ENCODE measurements at places on chromosomes 7 and 10.

- no peak for DNase-seq
Measured at GRCh38 chr10:74292871-74293427, 141.9 kb downstream of the ADK start.

DNA sequence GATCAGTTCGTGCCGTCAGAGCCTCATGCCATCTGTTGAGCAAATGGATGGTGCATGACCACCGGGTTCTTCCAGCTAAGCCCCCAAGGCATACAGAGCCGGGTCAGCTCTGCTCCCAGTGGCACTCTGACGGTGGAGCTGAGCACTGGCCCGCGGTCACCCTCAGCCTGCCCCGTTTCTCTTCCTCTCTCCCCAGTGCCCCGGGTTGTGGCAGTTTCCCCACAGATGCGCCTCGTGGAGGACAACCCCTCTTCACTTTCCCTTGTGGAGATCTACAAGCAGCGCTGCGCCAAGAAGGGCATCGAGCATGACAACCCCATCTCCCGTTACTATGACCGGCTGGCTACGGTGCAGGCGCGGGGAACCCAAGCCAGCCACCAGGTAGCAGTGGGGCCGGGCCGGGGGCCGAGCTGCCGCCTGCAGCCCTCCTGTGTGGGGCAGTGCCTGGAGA lies 129.9 kb downstream of the TRRAP start:
- peak; percentile 73 for DNase-seq

- no peak for DNase-seq
Measured at GRCh38 chr10:112716924-112717413, 233.1 kb upstream of the TCF7L2 start.

DNA sequence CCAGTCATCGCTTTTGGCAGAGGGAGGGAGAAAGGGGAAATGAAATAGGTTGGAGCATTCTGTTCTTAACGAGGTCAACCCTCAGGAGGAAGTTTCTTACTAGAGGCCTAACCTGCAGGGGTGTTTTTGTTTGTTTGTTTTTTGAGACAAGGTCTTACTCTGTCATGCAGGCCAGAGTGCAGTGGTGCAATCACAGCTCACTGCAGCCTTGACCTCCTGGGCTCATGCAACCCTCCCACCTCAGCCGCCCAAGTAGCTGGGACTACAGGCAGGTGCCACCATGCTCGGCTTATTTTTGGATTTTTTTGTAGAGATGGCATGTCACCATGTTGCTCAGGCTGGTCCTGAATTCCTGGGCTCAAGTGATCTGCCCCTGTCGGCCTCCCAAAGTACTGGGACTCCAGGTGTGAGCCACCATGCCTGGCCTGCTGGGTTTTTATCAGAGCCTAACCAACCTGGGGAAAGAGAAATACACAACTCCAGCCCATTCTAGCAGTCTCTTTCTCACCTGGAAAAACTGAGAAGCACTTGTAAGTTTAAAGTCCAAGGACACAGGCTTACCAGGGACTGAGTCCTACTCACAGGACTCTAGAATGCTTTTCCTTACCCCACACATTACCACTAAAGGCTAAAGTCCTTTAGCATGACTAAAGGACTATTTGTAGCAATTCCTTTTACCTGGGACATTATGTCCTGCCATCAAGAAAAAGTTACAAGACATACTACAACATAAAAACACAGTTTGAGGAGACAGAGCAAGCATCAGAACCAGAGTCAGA lies 101.0 kb upstream of the EGFR start:
- no peak for DNase-seq

GRCh38 chr7:17274551-17275245 lies 23.8 kb upstream of the AHR start:
- DNase-seq: no peak

- peak; percentile 86 for DNase-seq
Measured at GRCh38 chr10:95391581-95392216, 100.9 kb upstream of the PDLIM1 start.

- no peak for DNase-seq
Measured at GRCh38 chr7:140601566-140602174, 38.9 kb downstream of the DENND2A start.

DNA sequence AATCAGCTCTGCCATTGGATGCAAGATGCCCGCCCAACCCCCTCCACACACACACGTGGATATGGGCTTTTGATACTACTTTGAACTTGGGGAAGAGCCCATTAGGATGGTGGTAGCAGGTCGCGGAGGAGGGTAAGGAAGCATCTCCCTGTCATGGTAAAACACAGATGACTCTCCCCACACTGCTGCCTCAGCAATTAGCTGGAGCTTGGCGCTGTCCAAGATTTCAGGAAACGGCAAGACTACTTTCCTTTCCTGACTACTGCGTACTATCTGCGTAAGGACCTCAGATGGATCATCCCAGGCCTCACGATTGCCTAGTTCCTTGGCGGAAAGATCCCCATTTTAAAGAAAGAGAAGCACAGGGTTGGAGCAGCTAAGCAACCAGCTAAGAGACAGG lies 134.3 kb downstream of the C10orf90 start:
- no peak for DNase-seq

DNA sequence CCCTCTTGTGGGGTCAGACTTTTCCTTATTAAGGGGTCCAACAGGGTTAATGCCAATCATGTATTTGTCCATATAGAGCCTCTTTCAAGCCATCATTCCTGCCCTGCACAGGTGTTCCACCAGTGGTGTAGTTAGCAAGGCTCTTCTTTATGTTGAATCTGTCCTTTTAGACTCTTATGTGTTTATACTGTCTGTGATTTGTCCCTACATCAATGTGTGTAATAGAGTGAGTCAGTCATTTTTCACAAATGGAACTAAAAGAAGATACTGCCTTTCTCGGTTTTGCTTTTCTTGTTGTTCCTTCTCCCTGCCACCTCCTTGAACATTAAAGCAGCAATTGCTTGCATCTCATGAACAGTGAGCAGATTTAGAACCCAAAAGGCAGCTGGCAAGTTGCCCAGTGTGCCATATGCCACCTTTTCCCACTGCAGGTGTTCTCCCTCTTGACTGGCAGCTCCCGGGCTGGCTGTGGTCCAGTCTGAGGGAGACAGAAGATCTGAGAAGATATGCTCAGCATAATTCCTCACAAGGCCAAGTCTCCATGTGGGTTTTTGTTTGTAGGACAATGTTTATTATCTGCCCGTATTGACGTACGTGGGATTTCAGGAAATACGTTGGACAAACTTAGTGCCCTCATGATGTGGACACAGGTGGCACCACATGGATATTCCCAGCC lies 154.1 kb downstream of the LHFPL3 start:
- no peak for DNase-seq

- peak; percentile 59 for DNase-seq
Measured at GRCh38 chr10:22570234-22570633, 144.1 kb downstream of the PIP4K2A start.

DNA sequence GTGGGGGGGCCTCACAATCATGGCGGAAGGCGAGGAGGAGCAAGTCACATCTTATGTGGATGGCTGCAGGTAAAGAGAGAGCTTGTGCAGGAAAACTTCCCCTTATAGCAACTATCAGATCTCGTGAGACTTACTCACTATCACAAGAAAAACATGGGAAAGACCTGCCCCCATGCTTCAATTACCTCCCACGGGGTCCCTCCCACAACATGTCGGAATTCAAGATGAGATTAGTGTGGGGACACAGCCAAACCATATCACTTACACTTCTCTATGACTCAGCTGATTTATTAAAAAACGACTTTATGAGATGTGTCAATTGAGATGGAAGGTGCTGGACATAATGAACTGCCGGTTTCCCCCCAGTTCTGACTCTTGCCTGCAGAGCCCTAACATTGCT lies 23.8 kb upstream of the CHN2 start:
- DNase-seq: no peak
